IMR-90 (cell line): ENCODE measurements at places on chromosomes 5 and 9.
A peak's percentile ranks its signal among the peaks of the same experiment; 100 is the strongest.

DNA sequence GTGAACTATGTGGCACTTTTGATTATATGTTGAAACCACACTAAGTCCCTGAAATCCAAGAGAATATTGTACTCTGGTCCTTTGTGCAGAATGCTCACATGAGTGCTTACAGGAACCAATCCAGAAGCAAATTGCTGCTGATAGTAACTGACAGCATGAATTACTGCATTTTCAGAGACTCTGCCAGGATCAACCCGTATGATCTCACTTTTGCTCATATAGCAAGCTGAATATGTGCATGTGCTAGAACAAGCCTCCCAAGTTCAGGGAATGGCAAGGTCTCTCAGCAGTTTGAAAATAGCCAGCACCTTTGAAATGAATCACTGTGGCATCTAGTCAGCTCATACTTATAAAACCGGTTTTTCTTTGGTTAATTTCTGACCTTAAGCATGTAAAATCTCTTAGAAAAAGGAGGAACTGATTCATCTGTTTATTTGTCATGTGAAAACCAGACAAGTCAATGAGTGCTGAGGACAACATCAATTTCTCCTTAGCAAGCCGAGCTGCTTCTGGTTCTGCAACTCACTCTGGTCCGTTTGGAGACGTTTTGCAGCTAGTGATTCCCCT, 215.7 kb upstream of the ELL2 start:
- DNase-seq, result peak; percentile 91

DNA sequence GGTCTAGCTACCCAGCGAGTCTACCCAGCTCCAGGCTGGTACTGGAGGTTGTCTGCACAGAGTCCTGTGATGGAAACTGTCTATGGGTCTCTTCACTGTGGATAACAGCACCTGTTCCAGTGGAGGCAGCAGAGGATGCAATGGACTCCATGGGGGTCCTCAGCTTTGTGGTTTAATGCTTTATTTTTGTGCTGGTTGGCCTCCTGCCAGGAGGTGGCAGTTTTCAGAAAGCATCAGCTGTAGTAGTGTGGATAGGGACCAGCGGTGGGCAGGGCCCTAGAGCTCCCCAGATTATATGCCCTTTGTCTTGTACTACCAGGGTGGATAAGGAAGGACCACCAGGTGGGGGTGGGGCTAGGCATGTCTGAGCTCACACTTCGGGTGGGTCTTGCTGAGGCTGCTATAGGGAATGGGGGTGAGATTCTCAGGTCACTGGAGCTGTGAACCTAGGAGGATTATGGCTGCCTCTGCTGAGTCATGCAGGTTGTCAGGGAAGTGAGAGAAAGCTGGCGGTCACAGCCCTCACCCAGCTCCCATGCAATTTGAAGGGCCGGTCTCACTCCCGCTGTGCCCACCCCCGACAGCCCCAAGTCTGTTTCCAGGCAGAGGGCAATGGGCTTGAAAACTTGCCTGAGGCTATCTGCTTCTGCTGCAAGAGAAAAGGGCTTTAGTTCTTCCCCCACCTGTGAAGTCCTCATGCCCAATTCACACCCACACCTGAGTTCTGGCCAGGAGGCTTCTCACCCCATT, 397.1 kb downstream of the TLE1 start:
- DNase-seq, result no peak

- peak; percentile 81 for DNase-seq
These were observed 15.8 kb downstream of the NDST1 start for GRCh38 chr5:150523472-150524350.

DNA sequence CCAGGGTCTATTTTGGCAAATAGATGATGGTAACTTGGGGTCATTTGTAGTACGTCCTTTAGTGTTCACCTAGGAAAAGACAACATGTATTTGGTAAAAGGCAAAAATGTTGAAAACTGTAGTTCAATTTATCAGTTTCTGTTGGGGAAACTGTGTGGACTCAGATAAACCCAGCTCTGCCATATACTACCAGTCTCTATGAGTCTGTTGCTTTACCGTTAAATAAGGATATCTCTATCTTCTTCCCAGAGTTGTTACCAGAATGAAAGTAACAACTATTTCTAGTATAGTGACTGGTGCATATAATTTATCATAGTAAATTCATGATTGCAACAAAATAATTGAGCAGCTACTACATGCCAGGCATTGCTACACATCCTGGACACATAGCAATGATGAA, 3.8 kb upstream of the IQGAP2 start:
- DNase-seq, result no peak

DNA sequence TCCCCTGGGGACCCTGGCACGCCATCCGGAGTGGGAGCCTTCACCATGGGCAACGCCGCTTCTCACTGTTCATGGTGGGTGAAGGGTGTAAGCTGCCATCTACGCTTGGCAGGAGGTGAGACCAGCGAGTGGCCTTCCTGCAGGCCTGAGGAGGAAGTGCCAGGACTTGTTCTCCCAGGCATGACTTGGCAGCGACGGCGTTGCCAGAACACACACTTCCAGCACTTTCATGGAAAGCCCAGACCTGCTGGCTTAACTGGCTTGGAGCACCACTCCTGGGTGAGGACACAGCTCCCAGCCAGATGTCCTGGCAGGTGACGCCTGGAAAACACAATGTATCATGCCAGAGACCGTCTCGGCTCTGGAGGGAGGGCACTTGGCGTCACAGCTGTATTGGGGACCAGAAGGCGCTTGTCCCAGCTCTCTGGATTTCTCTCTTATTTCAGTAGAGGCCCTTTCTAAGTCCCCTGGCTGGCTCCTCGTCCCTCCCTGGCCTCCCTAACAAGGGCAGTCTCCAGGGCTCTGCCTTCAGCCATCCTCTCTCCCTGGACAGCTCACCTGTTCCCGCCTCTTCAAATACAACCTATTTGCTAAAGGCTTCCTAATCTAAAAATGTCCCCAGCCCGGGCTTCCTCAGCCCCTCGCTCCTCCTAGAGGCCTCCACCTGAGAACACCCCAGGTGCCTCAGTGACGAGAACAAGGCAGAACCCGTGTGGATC, 188.3 kb downstream of the OLFM1 start:
- no peak for DNase-seq

DNA sequence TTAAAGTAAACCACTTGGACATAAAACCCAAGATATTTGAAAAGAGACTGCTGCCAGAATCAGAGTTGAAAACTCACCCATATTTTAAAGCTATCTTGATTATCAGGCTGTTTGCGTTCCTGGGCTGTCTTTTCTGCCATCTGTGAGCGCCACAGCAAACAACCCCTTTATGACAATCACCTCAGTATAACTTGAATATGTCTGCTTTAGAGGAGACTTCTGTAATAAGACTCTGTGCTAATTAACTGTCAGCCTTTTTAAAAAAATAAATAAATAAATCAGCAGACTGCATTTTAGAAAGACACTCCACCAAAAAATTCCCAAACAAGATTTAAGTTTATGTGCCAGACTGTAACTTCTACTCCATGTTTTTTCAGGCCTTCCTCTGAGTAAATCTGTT, 375.7 kb upstream of the CCNH start:
- DNase-seq, result no peak

DNA sequence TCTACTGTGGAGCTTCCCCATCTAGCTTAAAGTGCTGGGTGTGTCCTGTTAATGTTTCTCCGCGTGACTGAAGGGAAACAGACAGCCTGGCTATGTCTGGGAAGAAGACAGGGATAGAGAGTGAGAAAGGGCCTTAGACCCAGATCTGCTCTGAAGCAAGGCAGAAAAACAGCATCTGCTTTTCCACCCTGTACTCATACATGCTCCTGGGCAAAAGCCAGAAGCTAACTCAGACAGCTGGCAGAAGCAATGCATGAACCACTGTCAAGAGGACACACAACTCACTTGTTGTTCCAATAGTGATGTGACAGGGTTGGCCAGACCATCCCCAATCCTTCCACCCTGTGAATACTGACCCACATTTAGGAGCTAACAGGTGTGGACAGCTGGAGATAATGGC, 63.3 kb downstream of the DPYSL3 start:
- peak; percentile 34 for DNase-seq

- DNase-seq, result no peak
These were observed 56.1 kb downstream of the WWC1 start for GRCh38 chr5:168347368-168348083.
